ENCODE measurements at places on chromosomes 13 and 19.
A peak's percentile ranks its signal among the peaks of the same experiment; 100 is the strongest.

GRCh38 chr13:25778808-25779305, 273.0 kb downstream of the SHISA2 start:
- DNase-seq, result no peak

GRCh38 chr13:65414187-65414586, 1815.9 kb downstream of the PCDH9 start:
- no peak for DNase-seq

DNA sequence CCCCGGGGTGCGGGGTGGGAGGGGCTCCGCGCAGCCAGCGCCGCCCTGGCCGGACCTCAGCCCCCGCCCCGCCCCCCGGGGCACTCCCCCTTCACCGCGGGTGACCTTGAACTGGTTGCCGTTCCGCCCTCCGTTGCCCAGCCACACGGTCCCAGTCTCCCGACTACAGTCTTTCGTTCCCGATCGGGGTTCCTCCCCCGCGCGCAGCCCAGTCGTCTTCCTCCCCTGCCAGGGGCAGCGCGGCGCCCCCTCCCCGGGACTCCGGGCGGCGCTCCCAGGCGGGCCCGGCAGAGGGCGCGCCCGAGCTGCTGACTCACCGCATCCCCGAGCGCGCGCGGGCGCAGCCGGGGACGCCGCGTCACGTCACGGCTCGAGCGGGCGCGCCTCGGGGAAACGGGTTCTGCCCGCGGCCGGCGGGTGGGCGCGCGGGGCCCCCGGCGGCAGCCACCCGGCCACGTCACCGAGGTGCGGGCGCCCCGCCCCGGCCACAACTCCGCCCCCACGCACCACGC, 459 bp downstream of the MIDN start:
- peak; percentile 52 for DNase-seq

- DNase-seq, result no peak
Measured at GRCh38 chr19:1465191-1466016, 13.6 kb downstream of the C19orf25 start.

DNA sequence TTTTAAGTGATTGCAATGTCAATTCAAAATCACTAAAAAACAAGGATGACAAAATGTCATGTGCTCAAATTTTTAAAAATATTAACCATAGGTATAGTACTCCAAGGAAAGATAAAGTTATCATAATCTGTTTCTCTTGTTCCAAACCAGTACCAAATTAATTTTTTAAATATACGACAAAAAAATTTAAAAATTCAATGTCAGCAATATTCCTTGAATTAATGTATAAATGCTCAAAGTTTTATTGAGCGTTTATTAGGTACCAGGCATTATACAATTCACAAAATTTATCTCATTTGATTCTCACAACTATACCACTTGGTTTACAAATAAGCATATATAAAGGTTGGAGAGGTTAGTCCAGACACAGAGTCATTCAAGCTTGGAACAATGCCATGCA, 64.7 kb downstream of the MYCBP2 start:
- no peak for DNase-seq

- no peak for DNase-seq
Measured at GRCh38 chr19:1847684-1848398, 442 bp downstream of the REXO1 start.

- DNase-seq, result no peak
Measured at GRCh38 chr13:96002322-96003131, 50.7 kb downstream of the UGGT2 start.

- DNase-seq, result no peak
Measured at GRCh38 chr13:41916173-41916954, 44.5 kb downstream of the VWA8 start.

DNA sequence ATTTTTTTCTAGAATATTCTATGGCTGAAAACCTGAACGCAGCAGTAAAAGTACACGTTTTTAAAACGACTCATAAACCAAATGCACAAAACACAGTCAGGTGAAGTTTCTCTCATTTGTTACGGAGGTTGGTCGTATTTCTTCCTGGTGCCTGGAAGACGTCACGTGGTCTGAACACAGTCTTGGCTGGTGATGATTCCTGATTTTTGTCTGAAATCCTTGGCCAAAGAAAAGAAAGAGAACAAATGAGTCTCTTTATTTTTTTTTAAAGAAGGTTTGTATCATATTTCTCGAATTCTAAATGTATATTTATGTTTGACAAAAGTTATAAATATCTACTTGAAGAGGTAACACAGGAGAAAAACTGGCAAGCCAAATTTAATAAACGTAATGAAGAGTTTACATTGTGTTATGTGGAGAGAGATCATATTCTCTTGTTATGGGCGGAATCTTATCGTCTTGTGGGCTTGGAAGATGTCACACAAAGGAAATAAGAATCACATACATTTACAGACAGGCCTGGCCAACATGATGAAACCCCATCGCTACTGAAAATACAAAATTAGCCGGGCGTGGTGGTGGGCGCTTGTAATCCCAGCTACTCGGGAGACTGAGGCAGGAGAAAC, 10.0 kb upstream of the PNMA8A start:
- no peak for DNase-seq

DNA sequence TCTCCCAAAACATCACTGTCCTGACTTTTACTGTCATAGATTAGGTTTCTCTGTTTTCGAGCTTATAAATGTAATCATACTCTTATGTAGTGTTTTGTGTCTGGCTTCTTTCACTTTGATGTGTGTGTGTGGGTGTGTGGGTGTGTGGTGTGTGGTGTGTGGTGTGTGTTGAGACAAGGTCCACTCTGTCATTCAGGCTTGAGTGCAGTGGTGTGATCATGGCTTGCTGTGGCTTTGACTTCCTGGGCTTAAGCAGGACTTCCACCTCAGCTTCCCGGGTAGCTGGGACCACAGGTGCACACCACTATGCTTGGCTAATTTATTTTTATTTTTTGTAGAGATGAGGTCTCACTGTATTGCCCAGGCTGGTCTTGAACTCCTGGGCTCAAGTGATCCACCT, 59.6 kb downstream of the PDS5B start:
- no peak for DNase-seq

DNA sequence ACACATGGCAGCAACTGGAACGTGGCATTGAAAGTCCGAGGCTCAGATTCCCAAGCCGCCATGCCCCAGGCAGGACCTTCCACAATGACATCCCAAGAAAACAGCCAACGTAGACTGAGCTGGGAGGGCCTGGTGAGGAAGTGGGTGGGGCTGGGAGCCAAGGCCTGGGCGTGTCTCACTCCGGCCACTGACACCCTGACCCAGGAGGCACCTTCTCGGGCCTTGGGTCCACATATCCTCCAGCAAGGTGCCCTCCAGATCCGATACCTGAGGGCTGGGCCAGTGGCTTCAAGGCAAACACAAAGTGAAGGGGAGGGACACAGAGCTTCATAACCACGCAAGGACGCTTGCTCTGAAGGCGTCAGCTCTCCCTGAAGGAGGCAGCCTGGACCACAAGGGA, 43.0 kb downstream of the RAB20 start:
- DNase-seq, result no peak

GRCh38 chr19:33719366-33720154, 77.1 kb upstream of the KCTD15 start:
- no peak for DNase-seq

- DNase-seq, result no peak
Measured at GRCh38 chr13:27126859-27127258, 44.8 kb downstream of the USP12 start.

- no peak for DNase-seq
Measured at GRCh38 chr13:78465250-78465649, 138.1 kb downstream of the POU4F1 start.

GRCh38 chr19:44617110-44617880, 3.9 kb downstream of the IGSF23 start:
- DNase-seq, result no peak

- no peak for DNase-seq
Measured at GRCh38 chr13:42680748-42681147, 100.6 kb upstream of the FAM216B start.

DNA sequence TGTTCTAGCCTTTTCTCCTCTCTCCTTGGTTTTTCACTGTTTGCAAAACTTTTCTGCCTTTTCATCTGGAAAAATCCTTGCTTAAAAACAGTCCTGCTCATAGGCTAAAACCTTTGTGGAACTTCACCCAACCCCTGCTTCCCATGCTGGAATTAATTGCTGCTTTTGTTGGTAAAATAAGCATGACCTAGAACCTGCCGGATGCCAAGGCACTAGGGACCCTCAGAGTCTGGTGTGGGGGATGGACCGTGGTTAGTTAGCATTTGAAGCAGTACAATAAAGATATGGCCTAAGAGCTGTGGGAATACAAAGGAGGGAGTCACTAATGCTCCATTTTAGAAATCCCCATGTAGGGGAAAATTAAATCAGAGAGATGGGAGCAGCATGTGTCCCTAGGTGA, 326.3 kb downstream of the KCNRG start:
- no peak for DNase-seq

GRCh38 chr19:16017138-16017490, 59.2 kb upstream of the TPM4 start:
- no peak for DNase-seq

- DNase-seq, result no peak
Measured at GRCh38 chr13:90533866-90534265, 813.6 kb upstream of the MIR17HG start.

DNA sequence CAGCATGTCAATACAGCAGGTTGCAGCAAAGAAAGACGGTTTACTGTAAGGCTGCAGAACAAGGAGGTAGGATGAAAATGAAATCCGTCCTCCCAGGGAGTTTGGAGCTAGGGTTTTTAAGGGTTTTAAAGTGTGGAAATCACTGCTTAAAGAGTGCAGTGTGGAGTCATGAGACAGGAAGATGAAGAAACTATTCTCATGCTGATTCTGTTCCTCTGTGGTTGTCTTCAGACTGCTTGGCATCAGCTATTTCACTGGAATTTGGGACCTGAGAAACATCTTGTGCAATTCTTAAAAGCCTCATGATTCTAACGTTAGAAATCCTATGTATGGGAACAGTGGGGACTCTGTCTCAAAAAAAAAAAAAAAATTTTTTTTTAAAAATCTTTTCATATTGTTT, 11.4 kb downstream of the ZNF331 start:
- no peak for DNase-seq

DNA sequence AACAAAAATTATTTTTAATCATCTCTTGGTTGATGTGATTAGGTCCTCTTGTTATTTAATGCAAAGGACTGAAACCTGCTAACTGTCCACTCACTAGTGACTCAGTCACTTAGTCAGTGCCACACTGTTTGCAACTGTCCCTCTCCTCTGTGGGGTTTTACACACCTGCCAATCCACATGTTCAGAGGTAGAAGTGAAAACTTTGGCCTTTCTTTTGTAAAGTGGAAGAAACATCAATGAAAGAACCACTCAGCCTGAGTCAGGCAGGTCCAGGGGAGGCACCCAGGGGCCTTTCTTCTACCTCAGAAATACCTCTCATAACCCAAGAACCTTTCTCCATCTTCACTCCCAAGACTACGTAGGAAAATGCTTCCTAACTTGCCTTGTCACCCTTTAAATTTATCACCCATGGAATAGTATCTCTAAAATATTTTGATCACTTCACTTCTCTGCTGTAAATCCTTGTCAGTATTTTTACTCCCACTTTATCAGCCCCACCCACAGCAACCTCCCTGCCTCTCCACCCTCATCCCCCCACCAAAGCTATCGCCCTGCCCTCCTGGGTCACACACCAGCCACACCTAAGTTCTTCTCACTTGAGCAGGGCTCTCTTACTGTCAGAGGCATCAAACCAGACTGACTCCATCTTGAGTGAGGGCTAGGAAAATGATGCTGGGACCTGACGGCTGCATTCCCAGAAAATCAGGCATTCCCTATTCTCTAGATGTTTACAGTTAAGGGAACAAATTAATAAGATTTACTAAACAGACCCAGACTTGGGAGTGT, 29.6 kb upstream of the EEF1AKMT1 start:
- DNase-seq, result no peak

DNA sequence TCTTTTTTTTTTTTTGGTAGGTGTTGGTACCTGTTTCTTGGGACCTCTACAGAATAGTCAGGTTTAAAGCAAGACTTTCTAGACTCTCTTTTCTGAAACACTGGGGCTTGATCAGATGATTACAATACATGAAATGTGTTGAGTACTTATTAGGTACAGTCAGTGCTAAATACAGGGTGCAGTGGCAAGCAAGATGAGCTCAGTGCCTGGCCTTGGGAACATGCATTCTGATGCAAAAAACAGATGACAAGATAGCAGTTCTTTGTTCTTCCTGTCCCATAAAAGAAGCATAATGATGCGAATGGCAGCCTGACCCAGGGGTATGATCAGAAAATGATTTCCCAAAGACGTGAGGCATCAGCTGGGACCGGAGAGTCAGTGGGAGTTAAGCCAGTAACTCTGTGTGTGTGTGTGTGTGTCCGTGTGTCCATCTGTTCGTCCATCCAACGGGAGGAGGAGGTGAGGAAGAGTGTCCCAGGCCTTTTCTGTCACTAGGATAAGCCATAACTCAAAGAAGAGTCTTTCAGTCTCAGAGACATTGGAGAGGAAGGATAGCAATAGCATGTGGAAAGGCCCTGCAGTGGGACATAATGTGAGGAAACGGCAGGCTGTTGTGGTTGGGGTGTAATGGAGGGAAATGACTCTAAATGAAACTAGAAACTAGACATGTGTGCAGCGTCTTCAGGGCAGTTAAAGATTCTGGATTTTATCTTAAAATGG, 32.2 kb downstream of the SLAIN1 start:
- DNase-seq, result no peak

DNA sequence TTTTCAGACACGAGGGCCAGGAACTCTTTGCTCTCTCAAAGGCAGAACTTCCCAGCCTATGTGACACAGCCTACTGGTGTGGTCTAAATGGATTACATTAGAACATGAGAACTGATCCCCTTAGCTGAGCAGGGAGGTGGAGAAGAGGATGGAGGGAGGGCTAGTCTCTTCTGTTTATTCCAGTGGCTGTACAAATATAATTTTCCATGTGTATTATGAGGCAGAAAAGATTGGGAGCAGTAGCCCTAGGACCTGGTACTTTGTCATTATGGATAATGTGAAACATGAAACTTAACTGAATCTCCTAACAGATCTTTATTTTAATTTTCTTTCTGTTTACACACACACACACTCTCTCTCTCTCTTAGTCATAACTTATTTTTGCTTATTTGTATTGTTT, 82.1 kb downstream of the WDFY2 start:
- DNase-seq, result no peak

DNA sequence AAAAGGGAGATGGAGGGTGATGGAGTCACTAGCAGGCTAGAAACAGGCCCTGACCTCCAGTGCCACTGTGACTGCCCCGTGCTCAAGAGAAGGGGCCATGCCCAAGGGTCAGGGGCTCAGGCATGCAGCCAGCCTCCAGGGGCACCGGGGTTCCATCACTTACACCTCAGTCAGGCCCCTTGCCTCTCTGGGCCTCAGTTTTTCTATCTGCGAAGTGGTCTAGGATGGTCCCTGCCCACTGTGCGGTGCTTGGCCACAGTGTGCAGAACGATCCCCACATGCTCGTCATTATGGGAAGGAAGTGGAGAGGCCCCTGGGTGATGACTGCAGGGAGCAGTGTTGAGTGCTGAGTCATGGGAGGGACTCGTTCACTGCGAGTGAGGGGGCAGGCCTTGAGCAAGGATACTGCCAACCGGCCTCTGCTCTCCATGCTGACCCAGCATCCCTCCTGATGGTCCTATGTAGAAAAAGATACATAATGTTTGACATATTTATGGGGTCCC, 23.1 kb downstream of the TMED1 start:
- DNase-seq, result peak; percentile 41

- DNase-seq, result no peak
Measured at GRCh38 chr19:3234800-3235199, 10.3 kb downstream of the CELF5 start.

Measured in PC-9 (cell line).